Common myeloid progenitor, CD34-positive (primary cell): ENCODE measurements at places on chromosomes 6 and 20.

GRCh38 chr6:45746046-45746445 lies 269.6 kb downstream of the CLIC5 start:
- DNase-seq = no peak

GRCh38 chr6:14217728-14218518 lies 100.4 kb downstream of the CD83 start:
- no peak for DNase-seq

GRCh38 chr6:38604700-38605099 lies 35.0 kb downstream of the BTBD9 start:
- no peak for DNase-seq

DNA sequence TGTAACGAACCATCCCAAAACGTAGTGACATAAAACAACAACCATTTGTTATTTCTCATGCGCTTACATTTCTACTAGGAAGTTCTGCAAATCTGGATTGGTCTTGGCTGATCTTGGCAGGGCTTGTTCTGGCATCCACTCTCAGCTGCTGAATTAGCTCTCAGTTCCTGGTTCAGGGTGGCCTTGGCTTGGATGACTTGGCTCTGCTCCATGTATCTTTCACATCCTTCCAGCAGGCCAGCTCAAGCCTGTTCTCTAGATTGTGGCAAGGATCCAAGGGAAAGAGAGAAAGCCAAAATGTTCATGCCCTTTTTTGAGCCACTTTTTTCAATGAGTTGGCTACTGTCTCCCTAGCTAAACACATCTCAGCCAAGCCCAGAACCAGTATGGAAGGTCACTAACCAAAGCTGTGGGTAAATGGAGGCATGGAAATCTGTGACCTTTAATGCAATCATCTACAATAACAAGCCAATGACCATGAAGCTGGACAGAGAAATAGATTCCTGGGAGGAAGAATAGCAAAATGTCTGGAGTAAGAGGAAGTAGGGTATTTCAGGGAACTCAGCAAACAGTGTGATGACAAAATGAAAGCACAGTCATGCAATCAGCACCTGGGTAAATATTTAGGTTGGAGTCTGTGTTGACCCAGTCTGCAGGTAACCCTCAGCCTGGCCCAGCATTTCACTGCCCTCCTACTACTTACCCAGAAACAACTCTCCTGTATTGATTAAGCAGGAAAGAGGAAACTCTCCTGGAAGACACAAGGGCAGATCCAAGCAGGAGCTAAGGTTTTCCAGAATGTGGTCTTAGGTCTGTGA lies 32.7 kb upstream of the SNAP25 start:
- no peak for DNase-seq

- DNase-seq = no peak
Observed at GRCh38 chr6:81085431-81085790, 667.1 kb downstream of the TENT5A start.

GRCh38 chr20:15439551-15439950 lies 1102.1 kb upstream of the FLRT3 start:
- no peak for DNase-seq

DNA sequence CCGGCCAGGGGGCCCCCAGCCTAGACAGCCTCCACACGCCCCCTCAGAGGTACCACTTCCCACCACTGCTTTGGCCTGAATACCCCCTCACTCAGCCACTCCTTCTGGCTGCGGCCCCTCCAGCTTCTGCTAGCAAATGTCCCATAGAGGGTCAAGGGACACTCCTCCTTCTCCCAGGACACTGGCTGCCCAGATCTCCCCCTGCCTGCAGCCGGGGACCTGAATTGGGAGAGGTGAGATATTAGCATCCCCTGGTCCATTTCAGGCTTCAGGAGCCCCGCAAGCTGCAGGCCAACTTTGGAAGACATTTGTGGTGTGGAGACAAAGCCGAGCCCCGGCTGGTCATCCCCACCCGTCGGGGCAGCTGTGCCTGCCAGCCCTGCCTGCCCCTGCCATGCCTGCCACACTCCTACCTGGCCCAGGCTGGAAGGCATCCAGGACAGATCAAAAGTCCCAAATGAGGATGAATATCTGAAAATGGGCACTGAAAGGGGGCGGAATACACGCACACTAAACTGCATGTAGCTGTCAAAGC lies 32.5 kb upstream of the FOXC1 start:
- no peak for DNase-seq

GRCh38 chr20:3283222-3283820 lies 44.3 kb upstream of the SLC4A11 start:
- no peak for DNase-seq

DNA sequence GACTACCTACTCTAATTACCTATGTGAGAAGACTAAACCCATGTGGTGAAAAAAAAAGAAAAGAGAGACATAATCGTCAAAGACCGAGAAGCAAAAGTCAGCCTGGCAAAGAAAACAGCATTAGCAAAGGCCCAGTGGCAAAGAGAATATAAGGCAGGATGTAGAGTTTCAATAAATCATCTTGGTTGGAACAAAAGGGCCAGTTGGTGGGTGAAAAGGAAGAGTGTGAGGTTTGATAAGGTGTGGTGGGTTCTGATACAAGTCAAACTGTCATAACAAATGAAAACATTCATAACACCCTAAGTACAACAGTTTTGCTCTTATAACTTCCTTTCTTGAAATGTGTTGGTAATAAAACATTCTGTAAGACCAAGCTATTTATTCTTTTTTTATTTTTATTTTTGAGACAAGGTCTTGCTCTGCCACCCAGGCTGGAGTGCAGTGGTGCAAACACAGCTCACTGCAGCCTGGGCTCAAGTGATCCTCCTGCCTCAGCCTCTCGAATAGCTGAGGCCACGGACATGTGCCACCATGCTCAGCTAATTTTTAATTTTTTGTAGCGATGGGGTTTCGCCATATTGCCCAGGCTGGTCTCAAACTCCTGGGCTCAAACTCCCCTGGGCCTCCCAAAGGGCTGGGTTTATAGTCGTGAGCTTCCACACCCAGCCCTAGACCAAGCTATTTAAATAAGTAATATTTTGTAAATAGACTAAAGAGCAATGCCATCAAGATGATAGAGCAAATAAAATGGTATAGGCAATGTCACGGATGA lies 18.9 kb upstream of the GTF3C6 start:
- DNase-seq = peak; percentile 98
